IPS DF 19.7 (cell line): ENCODE measurements at places on chromosomes 3 and 15.

GRCh38 chr3:50303013-50303815 lies at the start of gene HYAL1:
Gene HYAL1, minus strand, starts transcription at chr3:50303574. Its CDS starts 618 bp downstream, at chr3:50302956.
- no peak for DNase-seq

GRCh38 chr3:145006271-145006670 lies 1034.6 kb downstream of the DIPK2A start:
- no peak for DNase-seq

GRCh38 chr15:48904758-48905157 lies 26.8 kb downstream of the EID1 start:
- DNase-seq: no peak

GRCh38 chr15:70647396-70647795 lies 116.0 kb downstream of the UACA start:
- DNase-seq: no peak

DNA sequence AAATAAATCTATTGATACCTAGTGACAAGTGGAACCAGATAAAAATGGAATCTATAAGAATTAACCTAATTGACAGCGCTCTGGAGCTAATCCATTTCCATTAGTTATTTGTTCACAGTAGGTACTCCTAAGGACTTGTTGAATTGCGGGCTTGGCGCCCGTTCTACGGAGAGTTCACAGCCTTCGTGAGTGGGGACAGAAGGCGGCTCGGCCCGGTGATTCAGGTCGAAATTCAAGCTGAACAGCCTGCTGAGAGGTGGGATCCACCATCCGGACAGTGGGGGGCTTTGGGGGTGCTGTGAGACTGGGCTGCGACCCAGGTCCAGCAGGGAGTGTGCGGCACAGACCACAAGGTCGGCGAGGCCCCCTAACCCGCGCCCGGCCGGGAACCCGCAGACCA lies 779 bp upstream of the CTNNB1 start:
- DNase-seq: no peak
